Heart left ventricle (tissue), 16 donors: ENCODE measurements at places on chromosomes 6 and 20. TPM values are rescaled to one million over a fixed set of nuclear protein-coding genes. Genes with fewer than 3 reads are reported as not detected.

DNA sequence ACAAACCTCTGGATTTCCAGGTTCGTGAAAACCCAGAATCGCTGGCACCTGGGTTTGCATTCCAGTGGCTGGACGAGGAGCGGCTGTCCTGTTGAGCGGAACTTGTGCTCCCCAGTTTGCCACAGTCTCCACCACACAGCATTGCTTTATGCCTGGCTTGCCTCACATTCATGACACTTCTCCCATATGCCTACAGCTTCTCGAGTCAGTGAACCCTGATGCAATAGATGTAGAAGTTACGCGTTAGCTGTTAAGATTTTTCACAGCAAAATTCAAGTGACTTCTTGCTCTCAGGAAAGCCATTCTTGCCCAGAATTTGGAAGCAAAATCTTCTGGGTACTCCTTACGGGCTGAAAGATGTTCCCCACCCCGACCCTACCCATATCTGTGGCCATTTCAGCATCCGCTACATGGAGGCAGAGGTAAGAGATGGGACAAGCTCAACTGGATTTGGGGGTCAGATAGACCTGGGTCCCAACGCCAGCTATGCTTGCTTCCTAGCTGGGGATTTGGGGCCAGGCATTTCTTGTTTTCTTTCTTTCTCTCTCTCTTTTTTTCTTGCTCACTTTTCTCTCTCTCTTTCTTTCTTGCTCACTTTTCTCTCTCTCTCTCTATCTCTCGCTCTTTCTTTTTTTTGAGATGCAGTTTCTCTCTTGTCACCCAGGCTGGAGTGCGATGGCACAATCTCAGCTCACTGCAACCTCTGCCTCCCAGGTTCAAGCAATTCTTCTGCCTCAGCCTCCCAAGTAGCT, 12.4 kb upstream of the GDAP1L1 start:
- no peak for DNase-seq

- no peak for DNase-seq
Measured at GRCh38 chr6:30700340-30700739, 9.6 kb upstream of the NRM start.

GRCh38 chr6:43297644-43298564, at the start of gene SLC22A7:
TSS of gene SLC22A7 (plus strand) at chr6:43298260. CDS start at chr6:43298359, 99 bp downstream.
- peak; percentile 89 for DNase-seq

DNA sequence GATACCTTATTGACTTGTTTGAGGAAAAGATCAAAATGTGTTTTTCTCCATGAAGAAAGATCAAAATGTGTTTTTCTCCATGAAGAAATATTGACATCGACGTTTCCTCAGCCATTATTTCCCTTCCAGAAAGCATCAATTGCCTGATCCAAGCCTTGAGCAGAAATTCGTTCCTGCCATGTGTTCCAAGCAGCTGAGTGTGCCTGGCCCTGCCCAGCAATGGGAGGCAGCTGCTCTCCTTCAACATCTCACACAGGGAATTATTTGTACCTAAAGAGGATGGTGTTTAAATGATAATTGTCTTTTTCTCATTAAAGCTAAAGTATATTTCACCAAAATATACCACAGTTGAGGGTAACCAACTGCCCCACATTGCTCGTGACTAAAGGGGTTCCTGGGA, 7.8 kb upstream of the DUSP22 start:
- no peak for DNase-seq

GRCh38 chr6:157087974-157088373, 235.3 kb downstream of the TMEM242 start:
- no peak for DNase-seq

DNA sequence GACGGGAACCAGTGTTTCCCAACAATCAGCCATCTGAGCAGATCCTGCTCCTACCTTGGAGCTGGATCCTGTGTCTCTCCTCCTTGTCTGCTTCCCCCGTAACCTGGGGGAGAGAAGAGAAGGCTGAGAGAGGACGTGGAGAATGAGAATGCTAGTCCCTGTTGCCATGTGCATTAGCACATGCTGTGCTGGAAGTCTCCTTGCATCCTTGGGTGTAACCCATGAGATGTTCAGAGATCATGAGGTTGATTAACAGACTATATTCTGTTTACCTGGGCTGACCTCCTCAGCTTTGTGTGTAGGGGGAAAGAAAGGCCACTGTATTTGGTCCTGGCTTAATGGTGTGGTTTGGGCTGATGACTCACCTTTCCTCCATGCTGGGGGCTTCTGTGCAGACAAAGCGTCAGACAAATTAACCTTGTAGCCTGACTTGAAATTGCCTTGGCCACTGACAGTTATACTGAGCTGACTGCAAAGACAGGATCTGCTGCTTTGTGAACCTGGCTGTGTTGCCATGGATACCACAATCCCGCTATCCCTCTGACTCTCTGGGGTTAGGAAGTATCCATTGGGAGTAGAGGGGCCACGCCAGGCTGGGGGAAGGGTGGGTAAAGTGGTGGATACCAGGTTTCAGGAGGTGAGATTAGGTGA, 243.7 kb upstream of the CHD6 start:
- no peak for DNase-seq

DNA sequence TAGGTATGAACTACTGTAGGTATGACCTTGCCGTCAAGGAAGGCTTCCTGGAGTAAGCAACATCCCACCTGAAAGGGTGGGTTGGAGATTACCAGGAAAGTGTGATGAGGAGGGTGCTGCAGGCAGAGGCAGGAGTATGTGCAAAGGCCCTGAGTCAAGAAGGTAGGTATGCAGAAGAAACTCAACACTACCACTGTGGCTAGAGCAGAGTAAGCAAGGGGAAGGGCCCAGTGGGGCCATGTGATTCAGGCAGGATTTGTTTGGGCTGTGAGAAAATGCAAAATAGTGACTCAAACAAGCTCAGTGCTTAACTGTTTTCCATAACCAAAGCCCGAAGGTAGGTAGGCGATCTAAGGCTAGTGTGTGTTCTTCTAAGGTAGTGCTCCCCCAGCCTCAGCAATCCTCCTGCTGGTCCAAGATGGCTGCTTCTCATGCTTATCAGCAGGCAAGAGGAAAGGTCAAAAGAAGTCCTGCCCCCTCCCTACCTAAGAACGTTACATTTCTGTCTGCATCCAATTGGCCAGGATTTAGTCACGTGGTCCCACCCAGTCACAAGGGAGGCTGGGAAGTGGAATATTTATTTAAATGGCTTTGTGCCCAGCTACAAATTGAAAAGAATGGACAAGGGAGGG, 36.2 kb upstream of the HMGA1 start:
- no peak for DNase-seq

- peak; percentile 10 for DNase-seq
Measured at GRCh38 chr20:61830991-61831390, 234.7 kb downstream of the TAF4 start.

DNA sequence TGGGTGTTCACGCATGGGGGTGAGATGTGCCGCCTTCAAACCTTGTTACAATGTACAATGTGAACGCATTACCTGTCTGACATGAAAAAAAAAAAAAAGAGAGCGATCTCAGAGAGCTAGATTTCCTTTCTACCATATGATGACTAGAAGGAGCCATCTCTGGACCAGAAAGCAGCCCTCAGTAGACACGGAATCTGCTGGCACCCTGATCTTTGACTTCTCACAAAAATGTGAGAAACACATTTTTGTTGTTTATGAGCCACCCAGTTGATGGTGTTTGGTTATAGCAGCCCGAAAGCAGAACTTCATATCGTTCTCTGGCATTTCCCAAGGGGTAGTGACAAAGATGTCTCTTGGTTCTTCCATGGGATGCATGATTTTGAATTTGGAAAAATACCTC, 33.5 kb upstream of the EPB41L1 start:
- DNase-seq = no peak

DNA sequence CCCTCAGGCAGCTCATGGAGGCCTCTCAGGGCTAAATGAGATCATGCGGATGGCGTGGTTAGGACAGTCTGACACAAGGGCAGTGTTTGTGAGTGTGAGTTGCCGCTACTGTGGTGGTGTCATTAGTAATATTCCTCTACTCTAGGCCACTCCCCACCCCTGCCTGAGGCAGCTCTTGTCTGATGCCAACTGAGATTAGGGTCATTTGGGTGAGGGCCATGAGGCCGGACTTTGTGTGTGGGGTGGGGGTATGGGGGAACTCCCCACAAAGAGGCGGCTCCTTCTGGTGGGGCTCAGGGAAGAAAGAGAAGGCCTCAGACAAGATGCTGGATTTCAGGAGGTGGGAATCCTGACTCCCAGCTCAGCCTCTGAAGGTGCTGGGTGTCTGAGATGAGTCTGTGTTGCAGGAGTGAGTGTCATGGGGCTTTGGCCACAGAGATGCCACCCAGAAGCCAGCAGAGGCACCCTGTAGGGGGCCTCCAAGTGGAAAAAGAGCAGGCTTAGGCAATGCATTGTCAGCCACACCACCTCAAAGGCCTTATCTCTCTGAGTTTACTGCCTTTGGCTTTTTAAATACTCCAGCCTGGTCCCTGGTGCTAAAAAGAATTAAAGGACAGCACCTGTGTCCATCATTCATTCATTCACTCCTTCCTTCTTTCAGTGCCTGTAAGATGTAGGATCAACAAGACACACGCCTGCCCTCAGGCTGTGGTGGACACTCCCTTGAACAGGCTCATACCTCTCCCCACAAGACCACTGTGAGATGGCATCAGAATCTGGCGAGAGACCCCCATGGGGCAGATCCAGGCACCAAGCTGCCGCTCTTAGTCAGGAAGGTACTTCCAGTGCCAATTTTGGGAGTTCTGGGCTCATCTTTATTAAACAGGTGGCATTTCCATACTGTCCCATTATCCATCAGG, 175.2 kb downstream of the MRPL14 start:
- DNase-seq = no peak

- DNase-seq = no peak
Measured at GRCh38 chr6:16827627-16828026, 66.4 kb upstream of the ATXN1 start.

GRCh38 chr6:14664621-14665315, 547.2 kb downstream of the CD83 start:
- no peak for DNase-seq

BPIFA1 gene
- polyA plus RNA-seq = not detected

SRMS gene
- not detected for polyA plus RNA-seq

FOXP4 gene
- polyA plus RNA-seq = 17.9 TPM

ARFRP1 gene
- 35.9 TPM for polyA plus RNA-seq
